ENCODE measurements at places on chromosomes 12 and 14.

DNA sequence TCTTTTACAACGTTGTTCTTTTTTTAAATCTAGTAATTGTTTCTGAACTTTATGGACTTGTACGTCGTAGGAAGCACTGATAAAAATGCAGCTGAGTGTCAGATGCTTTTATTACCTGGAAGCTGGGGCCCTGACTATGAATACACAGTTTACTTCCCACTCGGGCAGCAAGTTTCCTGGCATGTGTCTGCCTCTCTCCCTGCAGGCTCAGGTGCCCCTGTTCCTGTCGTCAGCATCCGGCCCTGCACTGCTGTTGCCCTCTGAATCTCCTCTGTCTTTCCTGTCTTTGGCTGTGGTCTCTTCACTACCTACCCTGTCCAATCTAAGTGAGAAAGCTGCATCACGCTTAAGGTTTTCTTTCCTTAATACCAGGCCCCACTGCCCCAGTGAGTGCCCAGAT is 75.8 kb downstream of the PELI2 start:
- no peak for DNase-seq

DNA sequence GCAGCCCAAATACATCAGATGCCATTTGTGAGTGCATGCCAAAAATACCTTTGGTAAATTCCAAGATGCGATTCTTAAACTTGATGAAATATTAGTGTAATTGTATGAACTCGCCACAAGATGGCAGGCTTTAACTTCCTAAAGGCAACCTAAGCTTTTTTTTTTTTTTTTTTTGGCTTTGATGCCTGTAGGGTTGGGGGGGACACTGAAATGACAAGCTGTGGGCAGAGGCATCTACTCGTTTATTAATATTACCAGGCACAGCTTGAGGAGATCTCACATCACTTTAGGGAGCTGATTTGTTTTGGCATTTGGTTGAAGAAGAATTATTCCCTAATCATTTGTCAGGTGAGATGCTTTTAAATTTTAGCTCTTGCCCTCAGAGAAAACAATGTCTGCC is 126.7 kb upstream of the CCDC196 start:
- no peak for DNase-seq

DNA sequence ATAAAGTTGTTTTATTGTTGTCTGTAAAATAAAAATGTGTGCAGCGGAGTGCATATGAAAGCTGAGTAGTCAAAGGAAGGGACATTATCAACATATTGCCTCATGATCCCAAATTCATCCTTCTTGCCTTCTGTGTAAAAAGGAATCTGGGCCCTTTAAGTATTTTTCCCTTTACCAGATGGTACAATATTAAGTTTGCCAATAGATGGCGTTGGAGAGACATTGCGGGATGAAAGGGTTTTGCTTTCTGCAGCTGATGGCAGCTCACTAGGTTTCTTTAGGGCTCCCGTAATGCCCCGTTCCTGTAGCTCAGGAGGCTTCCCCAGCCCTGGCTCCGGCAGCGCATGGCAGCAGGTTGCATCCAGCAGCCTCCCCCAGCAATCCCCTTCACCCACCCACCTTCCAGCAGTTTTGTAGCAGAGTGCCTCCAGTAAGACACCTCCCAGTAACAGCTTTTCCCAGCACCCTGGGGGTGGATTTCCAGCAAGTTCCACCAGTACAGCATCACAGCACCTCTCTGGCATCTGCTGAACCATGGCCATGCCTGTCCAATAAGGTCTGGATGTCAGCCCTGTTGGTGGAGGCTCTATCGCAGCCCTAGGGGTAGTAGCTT is 354.4 kb downstream of the MED13L start:
- no peak for DNase-seq

- no peak for DNase-seq
Measured at GRCh38 chr14:39398382-39398781, 33.9 kb downstream of the FBXO33 start.

GRCh38 chr14:98901511-98902205 is 370.3 kb downstream of the BCL11B start:
- DNase-seq = no peak

DNA sequence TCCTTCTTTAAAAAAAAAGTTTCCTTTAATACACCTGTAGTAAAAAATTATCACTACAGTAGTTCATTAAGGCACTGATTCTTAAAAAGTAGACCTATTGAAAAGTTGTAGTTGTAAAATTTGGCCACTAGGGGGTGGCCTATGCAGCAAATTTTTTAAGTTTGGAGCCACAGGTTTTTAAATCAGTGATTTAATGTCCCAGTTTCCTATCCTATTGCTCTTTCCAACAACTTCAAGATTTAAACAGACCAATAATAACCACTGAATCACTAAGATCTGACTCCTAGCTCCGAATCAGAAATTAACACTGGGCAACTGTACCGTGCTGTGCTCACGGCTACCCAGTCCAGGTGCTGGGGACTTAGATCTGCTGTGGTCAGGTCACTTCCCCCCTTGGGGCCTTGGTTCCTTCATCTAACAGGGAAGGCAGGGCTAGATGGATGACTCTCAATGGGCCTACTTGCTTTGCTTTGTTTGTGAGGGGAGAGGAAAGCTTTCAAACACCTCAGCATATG is 279.3 kb downstream of the MED13L start:
- peak; percentile 8 for DNase-seq
